ENCODE measurements at places on chromosomes 3 and 15.
A peak's percentile ranks its signal among the peaks of the same experiment; 100 is the strongest.

DNA sequence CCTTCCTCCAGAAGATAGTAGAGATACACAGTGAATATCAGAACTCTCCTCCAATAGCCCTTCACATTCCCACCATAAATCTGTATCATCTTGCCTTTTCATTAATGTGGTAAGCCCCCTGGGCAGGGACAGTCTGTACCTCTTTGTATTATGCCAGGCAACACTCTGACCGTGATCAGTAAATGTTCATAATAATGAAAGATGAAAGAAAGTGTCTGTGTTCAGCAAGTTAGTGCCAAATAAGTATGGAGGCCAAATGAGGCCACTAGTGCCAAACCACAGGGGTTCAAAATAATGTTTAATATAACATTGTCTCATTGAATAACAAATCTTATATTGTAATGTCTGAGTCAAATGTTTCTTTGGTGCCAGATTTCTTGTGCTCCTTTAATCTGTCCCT, 104.3 kb downstream of the CMSS1 start:
- no peak for DNase-seq

DNA sequence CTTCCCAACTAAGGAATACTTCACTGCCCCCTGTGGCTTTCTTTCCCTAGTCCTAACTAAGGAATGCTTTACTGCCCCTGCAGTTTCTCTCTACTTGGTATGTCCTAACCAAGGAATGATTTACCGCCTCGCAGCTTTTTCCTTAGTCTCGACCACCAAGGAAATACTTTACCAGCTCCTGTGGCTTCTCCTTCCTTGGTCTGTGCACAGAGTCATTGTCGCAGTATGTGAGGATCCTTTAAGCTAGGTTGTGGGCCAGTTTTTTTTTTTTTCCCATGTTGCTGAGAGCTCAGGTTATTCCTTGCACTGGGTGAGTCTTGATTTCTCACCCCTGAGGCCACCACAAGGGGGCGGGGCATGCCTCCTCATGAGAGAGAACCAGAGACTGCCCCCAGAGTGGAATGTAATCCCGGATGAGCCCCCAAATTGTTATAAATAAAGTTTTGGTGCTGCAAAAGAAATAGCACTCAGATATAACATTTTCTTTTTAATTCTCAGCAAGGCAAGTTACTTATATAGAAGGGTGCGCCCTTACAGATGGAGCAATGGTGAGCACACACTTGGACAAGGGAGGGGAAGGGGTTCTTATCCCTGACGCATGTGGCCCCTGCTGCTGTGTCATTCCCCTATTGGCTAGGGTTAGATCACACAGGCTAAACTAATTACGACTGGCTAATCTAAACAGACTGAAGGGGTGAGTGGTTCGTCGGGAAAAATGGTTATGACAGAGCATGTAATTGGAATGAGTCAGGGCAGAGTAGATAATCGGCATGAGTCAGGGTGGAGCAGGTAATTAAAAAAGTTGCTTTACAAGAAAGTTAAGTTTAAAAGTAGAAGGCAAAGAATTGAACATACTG, 27.0 kb downstream of the NDUFB4 start:
- DNase-seq, result no peak

DNA sequence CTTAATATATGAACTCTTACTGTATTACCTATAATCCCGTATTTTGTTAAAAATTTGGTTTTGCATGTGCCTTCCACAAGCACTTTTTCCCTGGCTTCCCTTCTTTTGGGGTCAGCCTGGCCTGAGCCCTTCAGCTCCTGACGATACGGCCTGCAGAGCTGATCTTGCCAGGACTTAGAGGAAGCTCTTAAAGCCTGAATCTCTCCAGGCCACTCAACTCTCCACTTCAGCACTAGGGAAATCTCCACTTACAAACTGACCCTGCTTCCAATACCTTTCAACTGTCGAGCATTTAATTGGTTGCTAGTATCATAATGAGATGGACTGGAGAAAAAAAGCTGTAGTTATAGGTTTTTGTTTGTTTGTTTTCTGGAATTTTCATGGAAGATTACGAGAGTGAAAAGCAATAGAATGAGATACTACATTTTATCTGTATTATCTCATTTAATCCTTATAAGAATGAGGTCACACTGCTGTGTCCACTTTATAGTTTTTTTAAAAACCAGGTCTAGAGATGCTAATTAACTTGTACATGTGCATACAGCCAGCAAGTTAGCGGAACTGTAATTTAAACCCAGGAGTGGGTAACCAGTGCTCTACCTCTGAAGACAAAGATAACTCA, 54.8 kb downstream of the ZBTB38 start:
- DNase-seq, result no peak

GRCh38 chr15:74857671-74858368, 14.9 kb upstream of the ULK3 start:
- DNase-seq, result no peak

- no peak for DNase-seq
These were observed 27.2 kb downstream of the BCL2A1 start for GRCh38 chr15:79943820-79944219.

- DNase-seq, result peak; percentile 27
These were observed 179.0 kb downstream of the P3H2 start for GRCh38 chr3:189941679-189942078.

- no peak for DNase-seq
These were observed 216.5 kb downstream of the BBX start for GRCh38 chr3:107739227-107739626.

GRCh38 chr15:31262143-31262530, 64.5 kb upstream of the KLF13 start:
- no peak for DNase-seq

DNA sequence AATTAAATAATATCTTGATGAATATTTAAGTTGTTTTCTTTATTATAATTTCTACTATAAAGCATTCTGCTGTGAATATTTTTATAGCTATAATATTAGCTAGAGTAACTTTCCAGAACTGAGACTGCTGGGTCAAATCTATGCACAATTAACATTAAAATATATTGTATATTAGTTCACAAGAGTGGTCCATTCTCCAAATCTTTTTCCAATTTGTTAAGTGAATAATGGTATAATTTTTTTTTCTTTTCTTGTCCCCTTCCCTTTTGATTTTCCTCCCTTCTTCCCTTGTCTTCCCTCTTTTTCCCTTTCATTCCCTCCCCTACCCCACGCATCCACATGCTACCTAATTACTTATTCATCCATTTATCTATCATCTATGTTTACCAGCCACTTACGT, 977.5 kb downstream of the TUSC7 start:
- DNase-seq, result no peak

- DNase-seq, result no peak
These were observed 7.3 kb upstream of the MNS1 start for GRCh38 chr15:56472278-56472677.

- no peak for DNase-seq
These were observed 80.4 kb upstream of the GCNT3 start for GRCh38 chr15:59531066-59531675.

- DNase-seq, result no peak
These were observed 422.6 kb downstream of the ROBO1 start for GRCh38 chr3:79344876-79345871.

Measured in stromal cell of bone marrow (primary cell).